AG08396 (cell line): ENCODE measurements at places on chromosomes 6 and 20.

DNA sequence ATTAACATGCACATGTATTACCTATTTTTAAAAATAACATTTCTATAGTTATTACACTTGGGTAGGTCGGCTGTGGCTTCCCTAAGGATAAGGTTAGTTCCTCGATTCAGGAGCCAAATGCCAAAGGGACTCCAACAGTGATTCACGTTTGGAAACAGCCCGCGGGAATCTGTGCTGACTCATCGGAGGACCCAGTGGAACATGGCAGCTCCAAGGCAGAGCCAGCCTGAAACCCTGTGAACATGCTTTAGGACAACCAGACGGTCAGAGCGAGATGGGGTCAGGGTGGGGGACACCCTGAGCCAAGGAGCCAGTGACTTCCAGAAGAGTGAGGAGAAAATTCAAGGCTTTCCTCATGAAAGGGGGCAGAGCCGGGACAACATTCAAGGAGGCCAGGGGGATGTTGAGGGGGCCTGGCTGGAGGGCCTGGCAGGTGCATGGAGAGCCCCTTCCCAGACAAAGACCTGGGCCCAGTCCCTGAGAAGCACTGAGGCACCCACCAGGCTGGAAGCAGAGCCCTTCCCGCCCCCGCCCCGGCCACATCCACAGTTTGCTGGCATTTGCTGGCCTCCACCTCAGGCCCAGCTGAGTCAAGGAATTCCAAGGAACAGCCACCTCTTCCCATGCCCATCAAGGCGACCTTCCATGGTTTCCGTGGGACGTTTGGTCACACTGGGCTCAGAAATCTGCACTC lies 133.2 kb downstream of the SNX5 start:
- DNase-seq: peak; percentile 47

GRCh38 chr6:137490961-137491360 lies 3.2 kb downstream of the OLIG3 start:
- DNase-seq: no peak

- peak; percentile 81 for DNase-seq
Observed at GRCh38 chr6:3742426-3743344, 8.8 kb downstream of the PXDC1 start.

DNA sequence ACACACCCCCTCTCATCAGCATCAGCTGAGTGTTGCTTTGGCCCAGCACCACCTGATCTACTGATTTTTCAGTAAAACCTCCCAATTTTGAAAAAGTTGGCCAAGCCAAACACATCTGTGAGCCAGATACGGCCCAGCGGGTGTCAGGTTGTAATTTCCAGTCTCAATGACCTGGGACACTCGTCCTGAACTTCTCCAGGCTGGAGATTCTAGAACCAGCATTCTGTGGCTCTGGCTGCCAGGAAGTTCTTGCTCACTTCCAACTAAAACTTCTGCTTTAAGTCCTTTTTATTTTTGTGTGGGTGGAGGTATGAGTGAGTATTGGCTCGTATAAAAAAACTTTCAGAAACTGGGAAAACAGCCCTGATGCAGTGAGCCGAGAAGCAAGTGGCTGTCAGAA lies 5.1 kb downstream of the KIAA1755 start:
- no peak for DNase-seq

DNA sequence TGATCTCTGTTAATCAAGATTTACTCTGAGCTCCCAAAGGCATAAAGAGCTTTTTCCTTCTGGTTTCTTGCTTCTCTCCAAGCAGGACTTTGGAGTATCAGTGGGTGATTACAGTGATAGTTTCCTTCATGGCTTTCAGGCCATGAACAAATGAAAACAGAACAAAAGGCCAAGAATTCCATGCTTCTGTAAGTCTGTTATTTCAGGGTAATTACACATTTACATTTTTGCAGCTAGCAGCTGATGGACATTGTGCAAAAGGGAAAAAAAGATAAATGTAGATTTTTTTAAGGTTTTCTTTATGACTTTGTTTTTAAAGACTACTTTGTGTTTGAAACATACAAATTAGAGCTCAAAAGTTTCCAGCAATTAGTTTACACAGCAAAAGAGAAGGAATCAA lies 441.6 kb downstream of the PLCB1 start:
- no peak for DNase-seq

DNA sequence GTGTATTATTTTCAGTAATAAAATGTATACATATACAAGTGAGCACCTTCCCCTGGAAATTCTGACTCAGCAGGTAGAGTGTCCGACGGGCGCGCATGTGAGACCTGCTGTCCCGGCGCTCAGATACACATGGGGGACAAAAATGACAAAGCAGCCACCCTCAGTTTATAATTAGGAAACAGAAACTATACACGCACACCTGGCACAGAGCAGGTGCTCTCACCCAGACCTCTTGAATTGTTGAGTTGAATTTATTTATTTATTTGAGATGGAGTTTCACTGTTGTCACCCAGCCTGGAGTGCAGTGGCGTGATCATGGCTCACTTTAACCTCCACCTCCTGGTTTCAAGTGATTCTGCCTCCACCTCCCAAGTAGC lies 180.4 kb downstream of the ZDHHC14 start:
- DNase-seq: no peak

DNA sequence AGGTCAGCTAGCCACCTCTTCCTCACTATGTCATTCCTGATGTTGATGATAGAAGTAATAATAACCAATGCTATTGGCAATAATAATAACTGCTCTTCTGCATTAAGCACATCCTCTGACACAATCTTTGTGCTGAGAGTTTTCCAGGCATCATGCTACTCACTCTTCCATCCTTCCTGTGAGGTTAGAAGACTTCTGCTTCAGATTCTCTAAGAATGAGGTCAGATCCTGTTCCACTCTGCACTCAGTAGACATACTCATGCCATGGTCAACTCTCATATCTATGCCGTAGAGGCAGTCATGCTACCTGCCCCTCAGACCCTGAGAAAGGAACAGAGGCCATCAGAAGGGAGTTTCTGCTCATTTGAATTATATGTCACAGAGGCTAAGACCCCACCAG lies 98.1 kb upstream of the TOP1 start:
- no peak for DNase-seq

GRCh38 chr6:144559865-144560593 lies 274.9 kb downstream of the UTRN start:
- DNase-seq: peak; percentile 16

- no peak for DNase-seq
Observed at GRCh38 chr6:231779-232178, 60.5 kb upstream of the DUSP22 start.

GRCh38 chr6:24089736-24090135 lies 36.3 kb upstream of the NRSN1 start:
- DNase-seq: no peak

DNA sequence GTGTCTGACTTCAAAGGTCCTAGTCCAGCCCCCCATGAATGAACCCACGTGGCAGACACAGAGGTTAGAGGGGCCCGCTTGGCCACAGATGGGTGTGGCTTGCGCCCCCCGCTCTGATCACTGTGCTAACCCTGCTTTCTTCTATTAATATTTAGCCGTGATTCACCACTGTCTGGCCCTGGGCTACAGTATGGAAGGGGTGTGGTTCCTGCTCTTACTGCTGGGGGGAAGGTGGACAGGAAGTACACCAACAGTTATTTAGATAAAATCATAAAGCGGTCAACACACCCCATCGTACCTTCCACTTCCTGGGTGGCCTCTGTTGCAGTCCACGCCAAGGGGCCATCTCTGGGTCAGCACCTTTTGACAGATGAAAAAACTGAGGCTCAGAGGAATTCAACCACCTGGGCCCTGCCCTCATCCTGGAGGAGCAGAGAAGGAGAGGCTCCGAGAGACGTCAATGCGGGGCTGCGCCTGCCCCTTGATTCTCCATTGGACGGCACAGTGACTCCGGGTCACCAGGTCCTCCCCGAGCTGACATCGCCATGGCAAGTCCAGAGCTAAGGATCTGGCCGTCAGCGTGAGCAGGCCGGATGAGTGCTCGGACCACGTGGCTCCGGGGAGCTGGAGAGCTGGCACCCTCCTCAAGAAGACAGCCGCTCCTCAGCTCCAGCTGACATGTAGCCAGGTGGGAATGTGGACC lies 206.3 kb downstream of the PREX1 start:
- DNase-seq: no peak

- no peak for DNase-seq
Observed at GRCh38 chr6:1613688-1614447, 4.2 kb downstream of the FOXC1 start.

- no peak for DNase-seq
Observed at GRCh38 chr20:37295595-37295994, 6.1 kb downstream of the MANBAL start.

- DNase-seq: no peak
Observed at GRCh38 chr20:57438552-57438951, 47.4 kb downstream of the RBM38 start.

- no peak for DNase-seq
Observed at GRCh38 chr6:28906669-28907068, 17.1 kb downstream of the TRIM27 start.
